ENCODE measurements at places on chromosomes 13 and 19. TPM values are rescaled to one million over a fixed set of nuclear protein-coding genes. Genes with fewer than 3 reads are reported as not detected.

GRCh38 chr13:23724196-23724970, 154.2 kb downstream of the TNFRSF19 start:
- no peak overlapping the region for H3K4me3 ChIP-seq
- H3K27me3 ChIP-seq, result no peaks in the 10 kb centered on the region
- no peaks in the 10 kb centered on the region for H3K36me3 ChIP-seq
- no peak for DNase-seq
- no peaks in the 10 kb centered on the region for H3K4me1 ChIP-seq
- peak overlapping the region; percentile 53 for H3K27ac ChIP-seq

GRCh38 chr19:35127871-35128270, 7.0 kb downstream of the LGI4 start:
- no peak overlapping the region for H3K4me3 ChIP-seq
- peak overlapping the region; percentile 96 for H3K27ac ChIP-seq
- H3K27me3 ChIP-seq, result no peaks in the 10 kb centered on the region
- H3K36me3 ChIP-seq, result no peaks in the 10 kb centered on the region
- H3K4me1 ChIP-seq, result no peaks in the 10 kb centered on the region

DNA sequence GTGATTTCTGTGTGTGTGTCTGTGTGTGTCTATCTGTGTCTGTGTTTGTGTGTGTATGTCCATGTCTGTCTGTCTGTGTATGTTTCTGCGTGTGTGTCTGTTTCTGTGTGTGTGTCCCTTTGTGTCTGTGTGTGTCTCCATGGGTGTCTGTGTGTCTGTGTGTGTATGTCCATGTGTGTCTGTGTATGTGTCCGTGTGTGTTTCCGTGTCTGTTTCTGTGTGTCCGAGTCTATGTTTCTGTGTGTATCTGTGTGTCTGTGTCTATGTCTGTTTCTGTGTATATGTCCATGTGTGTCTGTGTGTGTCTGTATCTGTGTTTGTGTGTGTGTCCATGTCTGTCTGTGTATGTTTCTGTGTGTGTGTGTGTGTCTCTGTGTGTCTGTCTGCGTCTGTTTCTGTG, 276.3 kb upstream of the SOX1 start:
- H3K4me3 ChIP-seq, result no peak overlapping the region
- H3K36me3 ChIP-seq, result no peaks in the 10 kb centered on the region
- no peaks in the 10 kb centered on the region for H3K27me3 ChIP-seq
- DNase-seq, result no peak
- H3K4me1 ChIP-seq, result no peaks in the 10 kb centered on the region

DNA sequence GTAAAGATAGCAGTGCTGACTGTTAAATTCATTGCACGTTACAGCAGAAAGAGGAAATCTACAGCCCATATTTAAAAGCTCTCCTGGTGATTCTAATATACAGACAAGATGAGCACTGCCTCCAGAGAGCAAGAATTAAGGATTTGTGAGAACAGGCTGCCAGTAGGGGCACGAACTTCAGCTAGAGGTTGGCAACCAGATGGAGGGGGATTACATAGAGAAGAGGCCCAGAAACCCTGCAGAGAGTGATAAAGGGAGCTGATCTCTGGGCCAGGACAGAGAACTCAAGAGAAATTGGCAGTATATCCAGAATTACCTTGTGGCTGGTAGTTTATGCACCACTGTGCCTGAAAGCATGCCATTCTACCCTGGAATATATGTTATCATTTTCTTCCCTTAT, 144.8 kb downstream of the UFM1 start:
- no peaks in the 10 kb centered on the region for H3K36me3 ChIP-seq
- H3K27ac ChIP-seq, result no peak overlapping the region
- no peaks in the 10 kb centered on the region for H3K27me3 ChIP-seq
- DNase-seq, result no peak
- H3K4me3 ChIP-seq, result no peak overlapping the region

DNA sequence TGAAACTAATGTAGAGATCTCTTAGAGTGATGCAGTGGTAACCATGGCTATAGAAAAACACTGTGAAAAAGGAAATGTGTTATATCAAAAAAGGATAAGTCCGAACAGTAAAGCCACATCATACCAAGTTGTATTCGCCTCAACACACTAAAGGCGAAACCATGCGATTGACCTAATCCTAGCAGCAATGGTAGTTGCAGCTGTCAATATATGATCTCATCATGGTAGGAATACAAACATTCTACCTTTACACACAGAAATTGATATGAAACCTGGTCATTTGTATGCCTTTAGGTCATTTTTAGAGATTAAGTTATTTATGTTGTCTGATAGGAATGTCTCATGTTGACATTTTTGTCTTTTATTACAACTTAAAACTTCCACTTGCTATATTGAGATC, 271.9 kb downstream of the SLITRK6 start:
- H3K4me1 ChIP-seq, result no peaks in the 10 kb centered on the region
- DNase-seq, result no peak
- H3K36me3 ChIP-seq, result no peaks in the 10 kb centered on the region
- peaks cover 6% of the 10 kb centered on the region for H3K27me3 ChIP-seq

GRCh38 chr13:24273926-24274325, 35.5 kb upstream of the C1QTNF9 start:
- no peak for DNase-seq
- H3K4me1 ChIP-seq, result no peaks in the 10 kb centered on the region
- no peaks in the 10 kb centered on the region for H3K36me3 ChIP-seq
- no peak overlapping the region for H3K27ac ChIP-seq
- H3K4me3 ChIP-seq, result no peak overlapping the region

- H3K36me3 ChIP-seq, result no peaks in the 10 kb centered on the region
- H3K27ac ChIP-seq, result no peak overlapping the region
- no peak overlapping the region for H3K4me3 ChIP-seq
These were observed 22.6 kb downstream of the ATP8B3 start for GRCh38 chr19:1789261-1790041.

DNA sequence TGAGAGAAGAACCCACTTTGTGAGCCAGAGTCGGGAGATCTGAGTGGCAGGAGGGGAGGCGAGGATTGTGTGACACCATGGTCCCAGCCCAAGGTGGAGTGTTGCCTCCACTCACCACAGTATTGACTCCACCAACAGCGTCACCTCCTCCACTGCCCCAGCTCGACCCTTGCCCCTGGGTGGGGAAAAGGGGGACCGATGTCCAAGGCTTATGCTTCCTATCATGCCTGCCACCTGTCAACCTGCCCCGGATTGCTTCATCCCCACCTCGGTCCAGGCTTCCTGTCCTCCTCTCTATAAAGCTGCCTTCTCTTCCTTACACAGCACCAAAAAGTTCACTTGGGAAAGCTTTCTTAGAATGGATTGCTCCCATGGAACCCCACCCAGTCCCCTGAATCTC, 7.4 kb downstream of the DMKN start:
- DNase-seq, result no peak
- H3K27ac ChIP-seq, result no peak overlapping the region
- H3K4me3 ChIP-seq, result no peak overlapping the region
- no peaks in the 10 kb centered on the region for H3K4me1 ChIP-seq
- H3K36me3 ChIP-seq, result no peaks in the 10 kb centered on the region

GRCh38 chr13:94646904-94647303, 45.2 kb downstream of the GPR180 start:
- H3K4me1 ChIP-seq, result no peaks in the 10 kb centered on the region
- H3K36me3 ChIP-seq, result no peaks in the 10 kb centered on the region
- H3K27ac ChIP-seq, result no peak overlapping the region
- H3K4me3 ChIP-seq, result no peak overlapping the region

DNA sequence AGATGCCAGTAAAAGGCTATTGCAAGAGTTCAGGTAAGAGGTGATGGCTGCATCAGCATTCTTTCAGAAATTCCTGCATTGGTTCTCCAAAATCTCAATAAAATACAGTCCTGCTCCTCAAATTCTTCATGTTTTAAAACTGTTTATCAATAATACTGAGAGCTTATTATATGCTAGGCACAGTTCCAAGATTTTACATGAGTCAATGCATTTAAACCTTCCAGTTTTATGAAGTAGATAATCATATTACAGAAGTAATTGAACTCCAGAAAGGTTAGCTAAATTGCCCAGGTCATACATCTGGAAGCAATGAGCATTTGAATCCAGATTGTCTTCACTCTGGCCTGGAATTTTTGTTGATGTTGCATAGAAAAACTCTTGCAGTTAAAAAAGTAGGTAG, 282.9 kb upstream of the SLITRK6 start:
- H3K36me3 ChIP-seq, result peaks cover 3% of the 10 kb centered on the region
- H3K27ac ChIP-seq, result no peak overlapping the region
- no peak overlapping the region for H3K4me3 ChIP-seq
- H3K4me1 ChIP-seq, result no peaks in the 10 kb centered on the region
- no peak for DNase-seq

- H3K4me3 ChIP-seq, result no peak overlapping the region
- no peaks in the 10 kb centered on the region for H3K27me3 ChIP-seq
- no peaks in the 10 kb centered on the region for H3K36me3 ChIP-seq
- H3K27ac ChIP-seq, result no peak overlapping the region
These were observed 15.7 kb downstream of the FEM1A start for GRCh38 chr19:4807188-4807587.

- H3K4me3 ChIP-seq, result no peak overlapping the region
- no peak for DNase-seq
- H3K27ac ChIP-seq, result no peak overlapping the region
- H3K36me3 ChIP-seq, result no peaks in the 10 kb centered on the region
These were observed 228.9 kb upstream of the IRS2 start for GRCh38 chr13:110015253-110015652.

DNA sequence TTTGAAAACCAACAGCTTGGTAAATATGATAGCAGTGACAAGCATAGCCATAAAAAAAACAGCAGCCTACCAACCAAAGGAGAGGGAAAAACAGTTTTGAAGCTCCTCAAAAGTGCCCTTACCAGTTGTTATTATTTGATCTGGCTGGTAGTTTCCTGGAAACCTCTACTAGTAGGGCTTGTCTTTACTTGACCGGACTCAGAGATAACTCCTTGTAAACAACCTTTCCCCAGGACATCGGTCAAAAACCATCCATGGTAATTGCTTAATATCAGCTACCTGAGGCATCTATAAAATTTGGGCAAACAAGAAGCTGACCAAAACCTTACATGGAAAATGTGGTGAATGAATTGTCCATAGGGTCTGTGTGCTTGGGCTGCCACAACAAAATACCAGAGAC, 210.9 kb downstream of the FGF14 start:
- H3K27me3 ChIP-seq, result no peaks in the 10 kb centered on the region
- no peak for DNase-seq
- H3K4me1 ChIP-seq, result no peaks in the 10 kb centered on the region
- no peak overlapping the region for H3K4me3 ChIP-seq

DNA sequence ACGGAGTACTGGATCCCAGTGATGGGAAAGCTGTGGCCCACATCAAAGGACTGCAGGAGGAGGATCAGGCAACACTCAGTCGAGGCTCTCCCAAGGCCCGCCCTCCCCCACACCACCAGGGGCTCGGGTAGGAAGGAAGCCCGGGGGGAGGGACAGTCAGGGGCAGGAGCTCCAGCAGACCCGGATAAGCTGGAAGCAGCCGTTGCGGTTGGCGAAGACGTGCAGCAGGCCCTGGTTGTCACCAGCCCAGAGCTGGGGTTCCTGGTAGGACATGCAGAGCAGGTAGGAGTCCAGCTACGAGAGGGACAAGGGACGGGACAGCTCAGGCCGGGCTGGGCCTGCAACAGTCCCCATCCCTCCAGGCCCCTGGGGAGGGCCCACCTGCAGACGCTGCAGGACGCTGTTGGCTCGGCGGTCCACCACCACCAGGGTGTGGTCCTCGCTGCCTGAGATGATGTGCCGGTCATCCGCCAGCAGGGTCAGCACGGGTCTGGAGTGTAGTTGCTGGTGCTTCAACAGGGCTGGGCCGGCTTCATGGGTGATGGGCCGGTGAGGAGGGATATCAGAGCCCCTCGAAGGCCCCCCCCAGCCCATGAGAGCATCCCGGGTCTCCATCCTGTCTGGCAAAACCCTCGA, 1.9 kb downstream of the GNG14 start:
- H3K27ac ChIP-seq, result no peak overlapping the region
- H3K4me3 ChIP-seq, result no peak overlapping the region
- no peak for DNase-seq
- no peaks in the 10 kb centered on the region for H3K4me1 ChIP-seq

DNA sequence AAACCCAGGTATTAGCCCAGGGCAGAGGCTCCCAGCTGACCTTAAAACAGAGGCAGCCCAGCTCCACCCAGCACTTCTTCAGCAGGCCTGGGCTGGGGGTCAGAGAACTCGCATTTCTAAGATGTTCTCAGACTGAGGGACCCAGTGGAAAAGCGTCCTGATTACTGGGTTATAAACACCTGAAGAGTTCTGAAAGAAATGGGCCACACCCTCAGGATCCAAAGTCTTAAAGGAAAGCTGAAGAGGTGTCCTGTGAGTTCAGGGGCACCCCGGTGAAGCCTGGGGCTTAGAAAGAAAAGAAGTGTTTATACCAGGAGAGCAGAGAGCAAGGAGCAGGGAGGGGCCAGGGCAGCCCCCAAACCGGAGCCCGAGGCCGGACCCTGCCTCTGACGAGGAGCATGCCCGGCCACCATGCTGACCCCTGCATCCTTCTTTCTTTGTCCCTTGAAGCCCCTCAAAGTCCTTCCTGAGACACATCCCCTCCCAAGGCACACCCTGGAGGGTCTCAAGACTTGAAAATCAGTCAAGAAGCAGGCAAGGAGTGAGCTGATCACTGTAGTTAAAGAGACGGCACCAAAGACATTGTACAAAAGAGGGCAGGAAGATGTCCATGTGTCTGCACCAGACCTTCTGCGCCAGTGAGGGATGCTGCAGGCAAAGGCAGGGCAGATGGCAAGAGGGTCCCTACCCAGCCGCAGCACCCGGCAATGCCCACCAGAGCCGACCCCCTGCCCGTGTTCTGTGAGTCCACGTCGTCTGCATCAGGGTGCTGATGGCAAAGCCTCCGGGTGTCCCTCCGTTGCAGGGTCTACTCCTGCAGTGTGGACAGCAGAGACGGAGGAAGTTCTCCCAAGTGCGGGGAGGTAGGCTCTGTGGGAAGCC, 10.6 kb upstream of the RAB20 start:
- H3K27ac ChIP-seq, result no peak overlapping the region
- no peaks in the 10 kb centered on the region for H3K4me1 ChIP-seq
- H3K4me3 ChIP-seq, result no peak overlapping the region

- no peaks in the 10 kb centered on the region for H3K36me3 ChIP-seq
- DNase-seq, result no peak
- H3K4me1 ChIP-seq, result no peaks in the 10 kb centered on the region
- H3K4me3 ChIP-seq, result no peak overlapping the region
These were observed 6.0 kb downstream of the SPATA13 start for GRCh38 chr13:24166561-24166960.

GRCh38 chr13:78820541-78820940, 161.6 kb upstream of the OBI1 start:
- no peak overlapping the region for H3K4me3 ChIP-seq
- H3K36me3 ChIP-seq, result no peaks in the 10 kb centered on the region
- no peak overlapping the region for H3K27ac ChIP-seq
- DNase-seq, result no peak

- no peak overlapping the region for H3K27ac ChIP-seq
- H3K36me3 ChIP-seq, result no peaks in the 10 kb centered on the region
- H3K4me1 ChIP-seq, result no peaks in the 10 kb centered on the region
- no peaks in the 10 kb centered on the region for H3K27me3 ChIP-seq
- H3K4me3 ChIP-seq, result no peak overlapping the region
These were observed 20.4 kb downstream of the PCID2 start for GRCh38 chr13:113187883-113188665.

GRCh38 chr19:2636141-2636896, 66.2 kb downstream of the GNG7 start:
- no peaks in the 10 kb centered on the region for H3K36me3 ChIP-seq
- no peak overlapping the region for H3K4me3 ChIP-seq
- no peak overlapping the region for H3K27ac ChIP-seq
- no peaks in the 10 kb centered on the region for H3K27me3 ChIP-seq
- DNase-seq, result no peak

- H3K36me3 ChIP-seq, result no peaks in the 10 kb centered on the region
- no peak for DNase-seq
- H3K4me3 ChIP-seq, result no peak overlapping the region
- no peak overlapping the region for H3K27ac ChIP-seq
These were observed 328.7 kb downstream of the SPRY2 start for GRCh38 chr13:80012251-80012650.

Gene RNASEH2A
- total RNA-seq, result 2.9 TPM

Gene CYP4F22
- total RNA-seq, result not detected

Gene EFNA2
- total RNA-seq, result not detected

Gene LMTK3
- 0.52 TPM for total RNA-seq

Gene TIMM13
- 31.8 TPM for total RNA-seq

Gene LYPD5
- 1.9 TPM for total RNA-seq
